ENCODE measurements at places on chromosomes 16 and 17.

GRCh38 chr17:83180264-83180995 is 101.0 kb downstream of the METRNL start:
- DNase-seq: no peak

DNA sequence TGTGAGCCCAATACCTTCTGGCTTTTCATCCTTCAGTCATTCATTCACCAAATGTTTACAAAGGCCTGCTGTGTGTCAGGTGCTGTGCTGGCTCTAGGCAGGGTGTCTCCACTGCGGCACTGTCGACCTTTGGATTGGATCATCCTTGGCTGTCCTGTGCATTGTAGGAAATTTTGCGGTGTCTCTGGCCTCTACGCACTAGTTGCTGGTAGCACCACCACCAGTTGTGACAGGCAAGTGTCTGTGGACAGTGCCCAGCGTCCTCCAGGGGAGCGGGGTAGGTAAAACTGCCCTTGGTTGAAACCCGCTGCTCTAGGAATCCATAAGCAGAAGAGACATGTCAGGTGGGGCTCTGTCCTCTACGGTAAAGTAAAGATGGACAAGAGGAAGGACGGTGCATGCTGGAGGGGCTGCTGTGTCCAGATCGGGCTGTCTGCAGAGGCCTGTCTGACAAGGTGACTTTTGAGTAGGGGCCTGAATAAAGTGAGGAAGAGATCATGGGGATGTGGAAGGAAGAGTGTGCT is 123.7 kb downstream of the SNX29 start:
- no peak for DNase-seq

DNA sequence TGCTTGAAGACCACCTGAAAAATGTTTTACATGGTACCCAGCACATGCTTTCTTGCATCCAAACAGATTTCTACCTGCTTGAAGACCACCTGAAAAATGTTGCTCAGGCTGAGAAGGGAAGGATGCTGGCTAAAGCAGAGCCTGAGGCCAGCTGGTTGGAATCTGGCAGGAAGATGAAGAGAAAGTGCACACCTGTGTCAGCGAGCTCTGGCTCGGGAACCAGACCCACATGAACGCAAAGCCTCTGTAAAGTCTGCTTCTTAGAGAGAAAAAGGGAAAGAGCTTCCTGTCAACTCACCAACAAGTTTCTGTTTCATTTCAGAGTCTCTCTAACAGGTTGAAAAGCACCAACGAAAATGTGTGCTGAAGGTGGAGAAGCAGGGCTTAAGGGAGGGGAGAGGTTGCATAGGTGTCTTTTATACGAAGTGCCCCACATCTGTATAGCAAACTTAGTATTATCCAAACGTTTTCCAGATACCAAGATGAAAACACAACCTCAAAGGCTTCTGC is 226.0 kb downstream of the TOX3 start:
- DNase-seq: no peak

DNA sequence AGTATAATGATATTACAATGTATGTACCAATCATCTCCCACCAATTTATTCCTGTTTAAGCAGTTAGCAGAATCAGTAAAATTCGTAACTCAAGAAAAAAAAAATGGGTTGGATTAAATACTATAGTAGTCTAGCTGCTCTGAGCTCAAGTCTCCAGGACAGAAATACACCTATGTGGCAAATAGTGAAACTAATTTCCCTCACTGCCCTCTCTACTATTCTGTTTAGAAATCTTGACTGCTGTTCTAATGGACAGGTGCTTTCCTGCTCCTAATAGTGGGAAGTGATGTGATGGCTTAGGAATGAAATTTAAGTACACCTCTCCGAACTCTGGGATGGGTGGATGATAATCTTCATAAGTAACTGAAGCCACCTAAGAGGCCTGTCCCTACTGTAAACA is 175.7 kb downstream of the KCNJ2 start:
- no peak for DNase-seq

- DNase-seq: no peak
These were observed 53.7 kb upstream of the RCVRN start for GRCh38 chr17:9958586-9959281.

DNA sequence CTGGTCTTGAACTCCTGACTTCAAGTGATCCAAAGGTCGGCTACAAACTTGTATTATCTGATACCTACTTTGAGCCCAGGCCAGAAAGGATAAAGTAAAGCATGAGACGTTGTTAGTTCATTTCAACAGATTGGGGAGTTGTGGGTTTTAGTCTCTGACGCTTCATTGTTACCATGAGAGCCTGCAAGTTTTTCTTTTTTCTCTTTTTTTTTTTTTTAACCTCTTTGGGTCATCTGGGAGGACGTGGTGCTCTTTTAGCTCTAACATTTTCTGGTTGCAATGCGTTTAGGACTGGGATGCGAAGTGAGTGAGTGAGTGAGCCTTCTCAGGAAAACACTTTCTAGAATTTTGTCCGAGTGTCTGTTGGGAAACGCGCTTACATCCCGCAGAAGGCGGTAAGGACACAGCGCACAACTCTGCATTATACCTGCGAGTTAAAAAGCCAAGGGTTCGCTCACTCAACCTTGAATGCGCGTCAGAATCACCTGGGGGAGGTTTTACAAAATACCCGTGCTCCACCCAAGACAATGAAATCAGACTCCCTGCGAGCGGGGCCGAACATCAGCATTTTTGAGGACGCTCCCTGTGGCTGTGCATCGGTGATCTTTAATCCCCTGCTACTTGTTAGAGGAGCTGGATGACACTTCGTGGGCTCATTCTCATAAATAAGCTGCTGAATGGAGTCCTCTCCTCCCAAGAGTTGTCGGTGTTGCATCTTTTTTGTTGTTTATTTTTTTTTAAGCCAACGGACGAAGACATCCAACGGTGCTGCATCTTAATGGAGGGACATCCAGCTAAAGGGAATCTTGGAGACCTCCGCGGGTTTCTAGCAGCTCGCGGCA is 629 bp upstream of the RNF135 start:
- DNase-seq: no peak

GRCh38 chr16:88977018-88977811 is at the start of gene CBFA2T3:
Gene CBFA2T3, minus strand, starts transcription at chr16:88977207. Its CDS starts 400 bp downstream, at chr16:88976807.
- no peak for DNase-seq

GRCh38 chr16:67910158-67910557 is 17.1 kb downstream of the PSKH1 start:
- DNase-seq: no peak

DNA sequence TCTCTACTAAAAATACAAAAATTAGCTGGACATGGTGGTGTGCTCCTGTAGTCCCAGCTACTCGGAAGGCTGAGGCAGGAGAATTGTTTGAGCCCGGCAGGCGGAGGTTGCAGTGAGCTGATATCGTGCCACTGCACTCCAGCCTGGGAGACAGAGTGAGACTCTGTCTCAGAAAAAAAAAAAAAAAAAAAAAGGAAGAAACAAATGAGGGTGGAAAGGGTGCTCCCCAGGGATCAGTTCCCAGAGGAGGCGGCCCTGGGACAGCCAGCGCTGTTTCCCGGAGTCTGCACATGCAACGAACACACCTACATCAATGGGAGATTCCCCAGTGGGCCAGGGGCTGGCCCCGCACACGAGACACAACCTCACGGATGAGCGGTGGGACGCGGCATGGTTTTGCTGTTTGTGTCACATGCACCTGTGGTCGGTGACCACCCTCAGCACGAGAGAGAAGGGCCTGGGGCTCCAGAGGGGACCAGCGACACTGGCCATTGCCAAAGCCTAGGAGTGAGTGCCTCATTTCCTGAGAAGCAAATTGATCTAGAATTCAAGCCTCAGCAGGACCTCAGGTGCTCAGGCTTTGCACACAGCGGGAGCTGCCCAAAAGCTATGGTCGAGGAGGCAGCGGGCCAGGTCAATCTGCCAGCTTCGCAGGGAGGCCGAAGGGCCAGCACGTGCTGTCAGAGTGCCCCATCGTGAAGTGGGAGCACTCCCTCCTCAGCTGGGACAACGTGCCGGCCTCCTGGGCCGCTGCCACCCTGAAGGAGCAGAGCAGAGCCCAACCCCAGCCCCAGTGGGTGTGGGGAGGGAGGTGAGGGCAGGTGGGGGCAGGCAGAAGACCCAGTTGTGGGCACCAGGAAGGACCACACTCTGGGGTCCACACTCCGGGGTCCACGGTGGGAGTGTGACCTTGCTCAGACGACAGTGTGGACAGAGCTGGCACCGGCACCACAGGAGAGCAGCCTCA is 13.8 kb upstream of the WDR45B start:
- no peak for DNase-seq

DNA sequence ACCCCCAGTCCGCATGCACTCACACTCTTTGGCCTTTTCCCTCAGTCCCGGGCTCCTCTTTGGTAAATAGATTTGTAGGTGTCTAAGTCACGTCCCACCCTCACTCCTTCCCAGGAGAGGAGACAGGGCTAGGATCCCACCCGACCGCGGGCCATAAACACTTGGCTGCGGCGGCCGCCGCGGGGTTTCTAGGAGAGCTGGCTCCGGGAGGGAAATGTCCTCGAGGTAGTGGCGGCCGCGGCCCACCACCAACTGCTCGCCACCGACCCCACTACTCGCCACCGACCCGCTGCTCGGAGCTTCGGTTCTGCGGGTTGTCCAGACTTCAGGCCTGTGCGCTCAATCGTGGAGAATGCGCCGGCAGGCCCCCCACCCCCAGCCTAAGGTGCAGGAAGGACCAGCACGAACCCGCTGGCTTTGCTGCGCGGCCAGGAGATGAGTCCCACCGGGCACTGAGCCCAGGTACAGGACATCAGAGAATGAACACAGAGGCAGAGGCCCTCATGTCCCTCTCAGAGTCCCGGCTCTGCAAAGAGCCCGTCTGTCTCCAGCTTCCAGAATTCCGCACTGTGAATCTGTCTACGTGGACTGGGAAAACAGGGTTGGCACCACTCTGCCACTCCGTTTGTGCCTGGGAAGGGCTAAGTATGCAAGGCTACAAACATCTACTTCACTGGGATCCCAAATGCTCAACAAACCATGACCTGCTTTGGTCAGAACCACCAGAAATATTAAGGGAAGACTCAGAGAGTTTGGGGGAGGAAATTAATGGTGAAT is 2.5 kb downstream of the PRAC2 start:
- no peak for DNase-seq

GRCh38 chr16:51577621-51578303 is 426.7 kb upstream of the SALL1 start:
- peak; percentile 54 for DNase-seq

GRCh38 chr17:62778990-62779681 is 29.0 kb downstream of the MARCHF10 start:
- no peak for DNase-seq

DNA sequence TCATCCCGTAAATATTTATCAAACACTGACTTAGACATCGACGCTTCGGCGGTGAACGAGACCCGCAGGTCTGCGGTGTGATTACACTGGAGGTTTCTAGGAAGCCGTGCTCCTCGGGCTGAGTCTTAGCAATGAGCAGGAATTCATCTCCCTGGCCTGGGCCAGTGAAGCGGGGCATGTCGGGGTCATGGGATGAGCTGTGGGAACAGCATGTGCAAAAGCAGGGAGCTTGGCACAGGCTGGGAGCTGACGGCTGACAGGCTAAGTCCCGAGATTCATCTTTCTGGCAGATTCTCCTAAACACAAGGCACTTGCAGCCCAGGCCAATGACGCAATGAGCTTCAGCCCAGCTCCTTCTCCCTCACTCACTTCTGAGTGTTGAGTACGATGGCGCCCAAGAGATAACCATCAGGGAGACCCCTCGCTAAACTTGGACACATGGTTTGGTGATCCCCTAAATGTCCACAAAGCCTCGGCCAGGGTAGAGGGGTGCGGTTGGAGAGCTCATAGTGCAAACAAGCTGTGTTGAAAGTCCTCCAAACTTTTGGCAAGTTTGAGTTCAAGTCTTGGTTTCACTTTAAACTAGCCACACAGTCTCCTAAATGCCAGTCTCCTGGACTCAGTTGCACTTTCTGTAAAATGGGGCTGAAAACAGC is 12.8 kb downstream of the CRISPLD2 start:
- no peak for DNase-seq

DNA sequence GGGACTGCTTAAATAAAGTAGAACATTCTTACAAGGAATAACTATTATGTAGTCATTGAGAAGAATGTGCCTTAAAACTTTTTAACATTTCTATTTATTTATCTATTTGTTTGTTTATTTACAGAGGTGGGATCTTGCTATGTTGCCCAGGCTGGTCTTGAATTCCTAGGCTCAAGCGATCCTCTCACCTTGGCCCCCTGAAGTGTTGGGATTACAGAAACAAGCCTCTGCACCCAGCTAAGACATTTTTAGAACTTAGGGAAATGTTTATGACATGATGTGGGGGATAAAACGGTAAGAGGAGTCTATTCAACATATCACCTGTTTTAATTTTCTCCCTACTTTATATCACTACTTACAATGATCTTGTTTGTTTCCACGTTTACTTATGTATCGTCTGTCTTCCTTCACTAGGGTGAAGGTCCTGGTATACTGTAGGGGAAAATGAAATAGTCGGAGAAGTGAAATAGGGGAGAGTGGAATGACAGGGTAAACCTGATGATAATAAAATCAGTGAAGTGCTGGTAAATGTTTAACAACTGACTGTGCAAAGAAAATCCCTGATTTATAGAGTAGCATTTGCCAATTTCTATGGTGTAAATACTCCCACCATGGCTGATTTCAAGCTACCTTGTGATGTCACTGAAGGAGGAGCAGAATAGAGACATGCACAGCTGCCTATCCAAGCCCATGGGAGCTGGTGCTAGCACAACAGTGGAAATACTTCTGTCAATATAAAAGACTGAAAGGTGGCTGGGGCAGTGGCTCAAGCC is 16.0 kb upstream of the HAPSTR1 start:
- DNase-seq: no peak

- no peak for DNase-seq
These were observed 221.5 kb upstream of the FOXF1 start for GRCh38 chr16:86288716-86289294.

- no peak for DNase-seq
These were observed 50.9 kb upstream of the MTSS2 start for GRCh38 chr16:70736465-70737376.

DNA sequence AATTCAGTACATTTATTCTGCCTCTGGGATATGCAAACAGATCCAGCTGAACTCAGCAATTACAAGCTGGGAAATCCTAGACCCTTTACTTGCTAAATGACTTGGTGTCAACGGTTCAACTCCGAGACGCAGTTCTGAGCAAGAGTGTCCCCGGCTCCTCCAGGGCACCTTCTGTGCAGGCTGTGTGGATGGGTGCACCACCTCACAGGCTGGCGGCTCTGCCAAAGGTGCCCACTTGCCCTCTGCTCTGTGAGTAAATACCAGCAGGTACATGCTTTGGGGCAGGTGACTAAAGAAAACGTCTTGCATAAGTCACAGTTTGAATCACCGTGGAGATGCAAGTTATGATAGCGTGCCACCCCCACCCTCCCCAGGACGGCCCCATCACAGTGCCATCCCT is 23.3 kb downstream of the MAP1LC3B start:
- no peak for DNase-seq

Measured in stimulated activated effector memory CD8-positive, alpha-beta T cell treated with anti-CD3 and anti-CD28 coated beads, Interleukin-12 subunit alpha, Interleukin-12 subunit beta, amount 100 ng/mL, for 72 hours (primary cell).